ENCODE measurements at places on chromosomes 5 and 9.
A peak's percentile ranks its signal among the peaks of the same experiment; 100 is the strongest.

DNA sequence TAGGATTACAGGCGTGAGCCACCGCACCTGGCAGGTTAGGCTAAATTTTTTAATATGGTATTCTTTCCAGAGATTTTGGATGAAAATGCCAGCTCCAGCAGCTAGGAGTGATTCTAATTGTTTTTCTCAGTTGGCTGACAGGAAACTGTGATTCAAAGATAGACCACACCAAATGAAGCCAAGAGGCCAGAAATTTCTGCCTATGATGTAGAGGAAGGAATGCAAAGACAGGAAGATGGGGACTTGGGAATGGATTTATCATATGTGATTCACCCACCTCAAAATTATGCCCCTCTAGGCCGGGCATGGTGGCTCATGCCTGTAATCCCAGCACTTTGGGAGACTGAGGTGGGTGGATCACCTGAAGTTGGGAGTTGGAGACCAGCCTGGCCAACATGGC, 53.3 kb downstream of the UGCG start:
- peak; percentile 79 for DNase-seq

DNA sequence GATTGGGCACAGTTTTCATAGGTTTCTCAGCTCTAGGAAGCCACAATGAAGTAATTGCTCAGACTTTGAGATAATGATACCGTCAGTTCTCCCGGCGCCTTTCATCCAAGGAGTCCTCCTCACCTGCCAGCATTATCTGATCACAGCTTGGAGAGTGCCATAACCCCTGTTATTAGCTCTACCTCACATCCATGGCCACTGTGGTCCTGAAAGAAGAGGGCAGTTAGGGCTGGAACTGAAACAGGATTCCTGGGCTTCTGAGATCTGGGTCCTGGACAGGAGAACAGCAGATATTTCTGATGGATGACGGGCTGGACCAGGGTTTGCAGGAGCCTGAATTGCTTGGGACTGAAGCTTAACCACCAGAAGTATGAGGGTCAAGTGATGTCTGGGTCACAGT, 13.5 kb downstream of the RGS3 start:
- DNase-seq = no peak

DNA sequence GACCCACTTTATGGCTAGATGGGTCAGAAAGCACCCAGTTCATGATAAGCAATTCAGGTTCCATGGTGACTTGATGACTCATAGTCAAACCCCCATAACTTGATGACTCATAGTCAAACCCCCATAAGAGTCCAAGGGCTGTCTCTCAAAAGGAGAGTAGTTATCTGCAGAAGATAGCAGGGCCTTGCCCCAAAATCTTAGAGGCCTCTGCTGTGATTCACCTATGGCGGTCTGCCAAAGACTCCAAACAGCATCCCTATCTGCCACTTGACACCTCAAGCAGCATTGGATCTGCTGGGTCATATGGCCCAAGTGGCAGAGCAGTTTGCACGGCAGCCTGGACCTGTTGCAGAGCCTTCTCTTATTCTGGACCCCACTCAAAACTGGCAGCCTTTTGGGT, 395.2 kb upstream of the KIF2A start:
- DNase-seq = peak; percentile 1

DNA sequence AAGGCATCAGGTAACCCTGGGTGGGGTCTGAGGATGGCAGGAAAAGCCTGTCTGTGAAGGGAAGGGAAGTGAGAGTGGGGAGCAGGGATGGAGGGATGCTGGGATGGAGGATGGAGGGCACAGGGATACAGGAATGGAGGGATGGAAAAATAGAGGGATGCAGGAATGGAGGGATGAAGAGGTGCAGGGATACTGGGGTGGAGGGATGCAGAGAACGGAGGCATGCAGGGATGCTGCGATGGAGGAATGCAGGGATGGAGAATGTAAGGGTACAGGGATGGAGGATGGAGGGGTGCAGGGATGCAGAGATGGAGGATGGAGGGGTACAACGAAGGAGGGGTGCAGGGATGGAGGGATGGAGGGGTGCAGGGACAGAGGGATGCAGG, 9.1 kb downstream of the PTGES2 start:
- DNase-seq = no peak

DNA sequence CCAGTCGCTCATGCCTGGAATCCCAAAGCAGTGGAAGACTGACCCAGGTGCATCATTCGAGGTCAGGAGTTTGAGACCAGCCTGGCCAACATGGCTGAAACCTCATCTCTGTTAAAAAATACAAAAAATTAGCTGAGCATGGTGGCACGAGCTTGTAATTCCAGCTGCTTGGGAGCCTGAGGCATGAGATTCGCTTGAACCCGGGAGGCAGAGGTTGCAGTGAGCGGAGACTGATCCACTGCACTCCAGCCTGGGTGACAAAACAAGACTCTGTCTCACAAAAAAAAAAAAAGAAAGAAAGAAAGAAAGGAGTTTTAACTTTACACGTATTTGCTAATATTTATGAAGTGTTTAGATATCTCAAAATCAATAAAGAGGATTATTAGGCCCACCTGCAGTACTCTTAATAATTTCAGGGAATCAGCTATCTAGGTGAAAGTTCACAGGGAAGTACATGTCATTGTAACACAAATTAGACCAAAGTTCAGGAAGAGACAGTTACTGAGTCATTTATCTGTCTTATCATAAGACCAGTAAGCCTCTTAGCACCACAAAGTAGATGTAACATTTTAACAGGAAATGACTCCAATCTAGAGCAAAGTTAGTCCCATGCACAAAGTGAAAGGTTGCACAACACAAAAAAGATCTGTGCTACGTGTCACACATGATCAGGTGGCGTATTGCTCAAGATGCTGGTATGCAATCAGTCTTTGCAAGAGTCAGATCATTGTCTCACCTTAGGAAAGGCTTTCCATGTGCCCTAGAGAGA, 34.1 kb upstream of the PLIN2 start:
- peak; percentile 96 for DNase-seq

GRCh38 chr5:38433160-38433861, 123.1 kb downstream of the LIFR start:
- peak; percentile 92 for DNase-seq

DNA sequence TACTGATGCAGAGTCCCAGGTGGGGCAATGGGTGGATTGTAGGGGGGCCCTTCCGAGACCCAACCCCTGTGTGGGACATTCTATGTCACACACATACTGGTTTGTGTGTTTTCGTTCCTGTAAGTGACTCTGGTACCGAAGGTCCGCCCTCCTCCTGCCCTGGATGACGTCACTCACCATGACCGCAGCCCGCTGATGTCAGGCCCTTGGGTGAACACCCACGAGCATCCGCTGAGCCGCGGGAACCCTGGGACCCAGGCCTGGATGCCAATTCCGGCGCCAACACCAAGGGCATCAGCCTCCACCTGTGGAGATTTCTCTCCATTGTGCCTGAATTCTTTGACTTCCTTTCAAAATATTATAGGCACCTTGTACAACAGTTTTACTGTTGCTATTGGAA, 184.3 kb downstream of the MTRR start:
- no peak for DNase-seq

- DNase-seq = no peak
Measured at GRCh38 chr5:121188849-121189248, 662.8 kb upstream of the FTMT start.

DNA sequence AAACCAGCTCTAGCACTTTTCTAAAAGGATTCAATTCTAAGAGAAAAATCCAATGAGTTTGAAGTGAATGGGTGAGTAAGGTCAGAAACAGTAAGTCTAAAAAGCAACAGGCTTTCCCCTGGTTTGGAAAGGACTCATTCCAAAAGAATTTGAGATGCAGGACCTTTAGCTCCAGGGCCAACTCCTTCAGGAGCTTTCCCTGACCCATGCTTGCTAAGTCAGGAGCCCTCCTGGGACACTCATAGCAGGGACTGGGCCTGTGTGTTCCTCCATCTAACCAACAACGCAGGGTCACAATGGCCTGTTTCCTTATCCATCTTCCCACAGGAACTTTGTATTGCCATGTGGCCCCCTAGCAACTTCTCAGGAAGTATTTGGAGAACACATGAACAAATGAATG, 198.8 kb downstream of the FRMD3 start:
- peak; percentile 49 for DNase-seq

DNA sequence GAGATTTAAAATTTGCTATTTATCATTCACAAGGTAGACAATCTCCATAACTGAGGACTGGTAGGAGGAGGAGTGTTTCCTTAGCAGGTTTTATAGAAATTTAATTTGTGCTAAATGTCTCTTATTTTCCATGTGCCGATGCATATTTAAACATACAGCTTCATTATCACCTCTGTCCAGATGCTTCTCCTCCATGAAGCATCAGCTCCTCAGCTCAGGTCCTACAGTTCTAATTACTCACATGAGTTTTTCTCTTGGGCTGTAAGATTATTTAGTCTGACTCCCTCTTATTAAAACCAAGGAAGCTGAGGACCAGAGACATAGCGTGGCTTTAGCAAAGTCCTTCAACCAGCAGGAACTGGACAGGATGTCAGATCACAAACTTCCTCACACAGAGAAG, 300.2 kb upstream of the PANK3 start:
- no peak for DNase-seq

GRCh38 chr9:698276-698675, 143.2 kb upstream of the DMRT1 start:
- DNase-seq = peak; percentile 81

DNA sequence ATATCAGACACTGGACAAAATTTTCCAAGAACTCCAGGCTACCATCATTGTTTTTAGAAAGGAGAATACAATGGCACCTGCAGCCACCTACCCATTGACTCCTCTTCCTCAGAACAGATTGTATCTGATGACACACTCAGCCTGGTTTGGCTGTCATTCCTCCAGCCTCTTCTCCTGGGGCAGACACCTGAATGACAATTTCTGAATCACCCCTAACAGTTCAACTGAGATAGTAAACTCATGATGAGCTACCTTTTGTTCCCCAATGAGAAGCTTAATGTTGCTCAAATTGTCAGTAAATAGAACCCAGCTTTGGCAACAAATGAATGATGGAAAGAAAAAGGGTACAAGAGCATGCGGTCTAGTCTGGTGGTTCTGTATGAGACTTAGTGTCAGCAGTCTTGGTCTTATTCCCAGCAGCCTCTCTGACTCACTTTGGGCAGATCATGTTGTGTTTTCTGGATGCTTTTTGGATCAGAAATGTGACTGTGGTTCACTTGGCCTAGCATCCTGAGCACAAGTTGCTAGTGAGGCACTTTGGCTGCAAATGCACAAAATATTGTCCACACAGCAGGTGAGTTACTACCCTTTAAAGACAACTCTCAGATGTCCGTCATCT, 78.3 kb downstream of the MAMDC2 start:
- DNase-seq = peak; percentile 46

- DNase-seq = peak; percentile 53
Measured at GRCh38 chr9:134709512-134710270, 68.1 kb downstream of the COL5A1 start.

- DNase-seq = no peak
Measured at GRCh38 chr5:28751396-28751795, 1713.0 kb upstream of the CDH9 start.

- no peak for DNase-seq
Measured at GRCh38 chr9:110768886-110769285, 100.3 kb downstream of the MUSK start.

GRCh38 chr5:40505031-40505430, 174.7 kb upstream of the PTGER4 start:
- no peak for DNase-seq

DNA sequence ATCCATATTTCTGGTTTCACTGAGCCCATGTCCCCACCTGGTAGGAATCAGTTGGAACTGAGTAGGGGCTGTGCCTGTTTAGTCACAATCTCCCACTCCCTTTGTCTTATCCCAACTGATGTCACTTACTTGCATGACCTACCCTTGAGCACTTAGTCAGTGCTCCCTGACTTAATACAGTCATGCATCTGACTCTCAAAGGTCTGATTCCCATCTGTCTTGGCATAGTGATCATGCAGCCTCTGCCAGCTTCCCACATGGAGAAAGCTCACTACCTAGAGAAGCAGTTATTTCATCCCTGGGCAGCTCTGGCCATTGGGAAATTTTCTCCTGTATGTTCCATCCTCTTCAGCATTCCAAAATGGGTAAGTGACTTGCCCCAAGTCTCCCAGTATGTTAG, 24.8 kb downstream of the ABLIM3 start:
- peak; percentile 47 for DNase-seq
